ENCODE measurements at places on chromosomes 11 and 22.

DNA sequence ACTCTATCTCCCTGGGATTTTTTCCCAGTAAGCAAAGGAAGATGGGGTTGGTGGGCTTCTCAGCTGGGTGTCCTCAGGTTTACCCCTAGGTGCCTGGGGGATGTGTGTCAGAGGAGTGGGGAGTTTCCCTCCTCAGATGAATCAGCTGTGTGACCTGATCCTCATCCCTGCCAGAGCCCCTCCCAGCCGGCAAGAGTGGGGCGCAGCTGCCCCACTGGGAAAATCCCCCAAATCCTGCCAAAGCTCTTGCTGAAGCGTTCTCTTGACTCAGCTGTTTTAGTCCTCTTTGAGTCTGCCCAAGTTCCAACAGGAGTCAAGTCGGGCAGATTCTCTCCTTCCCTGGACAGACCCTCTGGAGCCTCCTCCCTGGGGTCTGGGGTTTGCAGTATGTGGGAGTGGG is 6.0 kb downstream of the C11orf68 start:
- no peak for DNase-seq

DNA sequence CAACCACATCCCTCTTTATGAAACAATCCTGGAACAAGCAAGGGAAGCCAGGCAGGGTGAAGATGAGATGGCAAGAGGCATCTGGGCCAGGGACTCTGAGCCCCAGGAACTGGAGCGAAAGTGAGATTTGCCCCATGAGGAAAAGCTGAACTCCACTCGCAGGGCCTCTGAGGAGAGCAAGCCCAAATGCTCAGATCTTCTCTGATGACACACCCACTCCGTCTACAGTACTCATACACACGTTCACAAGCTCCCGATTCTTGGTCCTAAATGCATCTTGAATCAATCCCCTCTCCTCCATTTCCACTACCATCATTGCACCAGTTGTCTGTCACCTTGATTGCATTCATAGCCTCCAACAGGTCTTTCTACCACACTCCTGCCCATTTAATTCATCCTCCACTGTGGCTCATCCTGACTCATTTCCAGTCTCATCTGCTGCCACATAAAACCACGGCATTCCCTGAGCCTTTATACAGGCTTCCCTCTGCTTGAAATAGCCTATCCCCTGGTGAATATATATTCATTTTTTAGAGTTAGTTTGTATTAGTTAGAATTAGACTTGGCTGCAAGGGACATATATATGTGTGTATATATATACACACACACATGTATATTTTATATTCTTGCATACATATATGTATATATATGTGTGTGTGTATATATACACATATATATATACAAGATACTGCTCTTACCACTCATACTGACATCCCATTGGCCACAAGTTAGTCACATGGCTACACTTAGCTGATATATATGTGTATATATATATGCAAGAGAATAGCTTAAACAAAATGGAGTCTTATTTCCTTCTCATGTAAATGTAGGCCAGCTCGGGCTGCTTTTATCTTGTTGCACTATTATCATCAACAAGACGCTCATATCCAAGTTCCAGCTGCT is 1.4 kb upstream of the APOA5 start:
- no peak for DNase-seq

- DNase-seq, result no peak
Observed at GRCh38 chr11:84117394-84117793, 831.2 kb upstream of the CCDC90B start.

DNA sequence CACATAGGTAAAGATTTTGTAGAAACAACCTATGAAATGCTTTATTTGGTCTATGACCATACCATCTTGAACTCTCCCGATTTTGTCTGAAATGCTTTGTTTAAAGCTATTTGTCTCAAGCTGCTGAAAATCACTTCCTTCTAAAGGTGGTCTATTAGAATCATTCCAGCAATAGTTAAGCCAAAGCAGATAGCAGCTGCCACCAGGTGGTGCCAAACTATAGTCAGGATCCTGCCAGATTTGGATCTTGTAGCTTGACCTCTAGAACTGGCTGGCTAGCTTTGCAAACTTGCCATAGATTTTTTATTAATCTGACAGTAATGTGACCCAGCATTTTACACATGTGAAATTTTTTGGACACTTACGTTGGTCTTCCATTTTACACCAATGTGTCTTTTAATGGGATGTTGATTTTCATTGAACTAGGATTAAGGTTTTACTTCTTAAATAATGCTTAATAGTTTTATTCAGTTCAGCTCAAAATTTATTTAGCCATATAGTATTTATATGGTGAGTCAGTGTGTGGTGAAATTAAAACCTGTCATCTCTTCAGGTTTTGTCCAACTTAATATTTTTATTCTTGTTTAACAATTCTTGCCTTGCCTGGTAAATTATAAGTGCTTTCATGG is 19.7 kb downstream of the CTR9 start:
- no peak for DNase-seq

- DNase-seq, result no peak
Observed at GRCh38 chr11:35484435-35484834, 41.0 kb downstream of the PAMR1 start.

- DNase-seq, result no peak
Observed at GRCh38 chr11:86670911-86671310, 1.5 kb downstream of the ME3 start.

DNA sequence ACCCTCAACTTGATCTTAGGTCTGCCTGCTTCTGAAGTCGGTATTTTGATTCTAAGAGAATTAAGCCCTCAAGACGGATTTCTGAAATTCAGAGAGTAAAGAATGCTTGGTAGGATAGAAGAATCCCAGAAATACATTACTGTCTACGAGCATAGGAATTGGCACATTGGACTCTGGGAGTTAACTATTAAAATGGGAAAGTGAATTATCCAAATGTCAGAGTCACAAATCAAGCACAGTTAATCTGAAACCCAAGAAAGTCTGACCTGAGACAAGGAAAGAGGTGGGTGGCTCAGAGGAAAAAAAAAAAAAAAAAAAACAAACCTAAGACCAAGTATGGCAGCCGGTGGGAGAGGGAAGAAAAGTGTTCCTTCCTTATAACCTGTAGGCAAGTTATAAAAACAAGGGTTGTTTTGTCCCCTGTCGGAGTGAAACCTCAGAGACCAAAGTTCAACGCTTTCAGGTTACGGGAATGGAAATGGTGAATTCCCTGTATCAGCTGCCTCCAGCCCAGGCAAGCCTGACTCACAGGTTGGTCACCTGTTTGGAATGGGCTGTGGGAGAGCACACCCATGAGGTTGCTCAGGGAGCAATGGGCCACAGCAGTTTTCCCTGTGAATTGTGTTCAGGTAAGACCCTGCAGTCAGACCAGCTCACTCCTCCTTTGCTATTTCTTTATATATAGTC is 139.0 kb downstream of the ETS1 start:
- no peak for DNase-seq

GRCh38 chr11:130639369-130639768 is 190.9 kb downstream of the ADAMTS15 start:
- DNase-seq, result no peak

GRCh38 chr22:35349368-35349703 is 31.6 kb upstream of the HMOX1 start:
- no peak for DNase-seq

DNA sequence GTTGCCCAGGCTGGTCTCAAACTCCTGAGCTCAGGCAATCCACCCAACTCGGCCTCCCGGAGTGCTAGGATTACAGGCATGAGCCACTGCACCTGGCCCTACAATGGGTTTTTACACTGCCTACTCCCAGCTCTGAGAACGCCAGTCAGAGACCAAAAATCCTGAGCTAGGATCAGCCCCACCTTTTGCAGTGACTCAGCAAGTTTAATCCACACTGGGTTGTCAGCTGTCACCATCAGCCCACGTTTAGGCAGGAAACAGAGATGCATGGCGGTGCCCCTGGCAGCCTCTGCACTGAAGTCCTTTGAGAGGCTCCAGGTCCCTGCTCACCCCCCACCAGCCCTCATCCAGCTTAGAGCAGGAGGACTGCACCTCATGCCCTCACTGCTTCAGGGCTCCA is 117.6 kb downstream of the ARHGAP8 start:
- no peak for DNase-seq

DNA sequence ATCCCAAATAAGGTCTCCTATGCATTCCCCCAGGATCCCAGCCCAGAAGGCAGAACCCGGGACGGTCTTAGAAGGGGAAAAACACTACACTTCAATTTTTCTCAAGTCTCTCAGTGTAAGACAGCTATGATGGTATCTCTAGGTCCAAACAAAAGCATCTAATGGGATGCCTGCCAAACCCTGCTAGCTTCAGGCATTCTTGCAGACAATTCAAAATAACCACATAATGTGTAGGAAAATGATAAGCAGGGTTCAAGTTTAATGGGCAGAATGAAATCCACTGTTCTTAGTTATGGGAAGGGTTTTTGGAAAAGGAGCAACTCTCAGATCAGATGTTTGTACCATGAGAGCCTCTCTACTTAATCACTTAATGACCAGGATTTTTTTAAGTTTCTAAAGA is 119.8 kb upstream of the ANO1 start:
- no peak for DNase-seq

DNA sequence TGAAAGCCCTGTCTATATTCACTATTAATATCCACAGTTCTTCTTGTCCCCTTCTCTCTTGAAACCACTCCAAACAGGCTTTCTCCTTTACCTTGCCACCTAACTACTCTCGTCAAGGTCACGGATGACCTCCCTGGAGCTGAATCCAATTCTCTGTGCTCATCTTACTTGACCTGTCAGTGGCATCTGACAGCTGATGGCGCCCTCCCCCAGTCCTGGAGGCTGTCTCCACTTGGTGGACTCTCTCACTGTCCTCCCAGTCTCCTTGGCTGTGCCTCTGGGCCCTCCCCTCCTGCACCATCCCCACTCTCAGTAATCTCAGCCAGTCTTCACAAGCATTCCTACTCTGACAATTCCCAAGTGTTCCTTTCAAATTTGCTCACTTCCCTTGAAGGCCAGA is 8.7 kb downstream of the TNKS1BP1 start:
- no peak for DNase-seq

- DNase-seq, result no peak
Observed at GRCh38 chr11:35377262-35377661, 42.1 kb downstream of the SLC1A2 start.

- no peak for DNase-seq
Observed at GRCh38 chr11:128246364-128246801, 341.0 kb downstream of the ETS1 start.

Data from stimulated activated CD8-positive, alpha-beta memory T cell treated with anti-CD3 and anti-CD28 coated beads, Interleukin-4, amount 100 ng/mL, for 1 hour (primary cell).